Activated CD8-positive, alpha-beta memory T cell treated with anti-CD3 and anti-CD28 coated beads, Interleukin-2, amount 50 U/mL, for 4 hours (primary cell): ENCODE measurements at places on chromosomes 4 and X.

DNA sequence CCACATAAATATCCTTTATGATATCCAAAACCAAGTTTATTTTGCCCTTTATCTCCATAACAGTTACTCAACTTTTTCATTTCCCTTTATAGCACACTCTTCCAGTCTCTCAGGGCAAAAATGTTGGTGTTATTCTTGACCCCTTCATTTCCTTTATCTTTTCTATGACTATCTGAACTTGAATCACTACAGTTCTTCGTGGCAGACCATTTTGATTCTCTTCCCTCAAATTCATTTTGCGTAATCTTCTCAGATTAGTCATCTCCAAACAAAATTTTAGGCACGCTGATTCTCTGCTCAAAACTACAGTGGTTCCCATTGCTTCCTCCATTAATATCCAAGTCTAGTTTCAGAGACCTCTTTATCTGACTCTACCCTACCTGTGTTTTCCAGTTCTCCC is 26.1 kb downstream of the RUFY3 start:
- no peak for DNase-seq

- no peak for DNase-seq
Measured at GRCh38 chr4:21752616-21753015, 196.0 kb downstream of the KCNIP4 start.

DNA sequence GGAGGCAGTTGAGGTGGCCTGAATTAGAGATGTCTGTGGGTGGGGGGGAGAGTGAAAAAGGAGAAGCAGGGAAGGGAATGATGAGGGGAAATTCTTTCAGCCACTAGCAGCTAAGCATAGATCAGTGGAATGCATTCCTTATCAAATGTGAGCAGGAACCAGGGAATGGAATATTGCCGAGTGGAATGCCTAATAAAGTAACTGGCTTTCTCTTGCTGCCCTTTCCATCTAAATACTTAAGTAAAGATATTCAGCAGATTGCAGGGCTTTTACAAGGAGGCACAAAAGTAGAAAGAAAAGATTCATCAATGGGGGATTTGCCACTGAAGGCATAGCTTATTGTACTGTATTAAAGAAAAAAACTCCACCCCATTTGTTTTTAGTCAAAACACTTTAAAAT is 263.0 kb upstream of the RPS6KA3 start:
- no peak for DNase-seq

DNA sequence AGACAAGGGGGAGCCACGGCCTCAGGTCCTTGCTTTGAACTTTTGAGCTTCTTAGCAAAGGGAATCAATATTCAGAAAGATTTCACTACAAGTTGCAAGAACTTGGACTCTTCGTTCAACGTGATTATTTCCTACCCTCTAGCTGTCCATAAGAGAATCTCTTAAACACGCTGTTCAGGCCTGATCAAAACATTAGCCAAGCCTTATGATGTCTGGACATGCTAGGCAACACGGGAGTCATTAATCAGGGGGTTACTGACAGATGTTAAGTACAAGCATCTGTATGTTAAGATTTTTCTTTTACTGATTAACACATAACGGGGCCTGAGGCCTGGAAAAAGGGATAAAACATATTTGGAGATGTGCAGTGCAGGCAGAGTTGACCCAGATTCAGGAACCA is 138.9 kb upstream of the IL1RAPL2 start:
- no peak for DNase-seq

DNA sequence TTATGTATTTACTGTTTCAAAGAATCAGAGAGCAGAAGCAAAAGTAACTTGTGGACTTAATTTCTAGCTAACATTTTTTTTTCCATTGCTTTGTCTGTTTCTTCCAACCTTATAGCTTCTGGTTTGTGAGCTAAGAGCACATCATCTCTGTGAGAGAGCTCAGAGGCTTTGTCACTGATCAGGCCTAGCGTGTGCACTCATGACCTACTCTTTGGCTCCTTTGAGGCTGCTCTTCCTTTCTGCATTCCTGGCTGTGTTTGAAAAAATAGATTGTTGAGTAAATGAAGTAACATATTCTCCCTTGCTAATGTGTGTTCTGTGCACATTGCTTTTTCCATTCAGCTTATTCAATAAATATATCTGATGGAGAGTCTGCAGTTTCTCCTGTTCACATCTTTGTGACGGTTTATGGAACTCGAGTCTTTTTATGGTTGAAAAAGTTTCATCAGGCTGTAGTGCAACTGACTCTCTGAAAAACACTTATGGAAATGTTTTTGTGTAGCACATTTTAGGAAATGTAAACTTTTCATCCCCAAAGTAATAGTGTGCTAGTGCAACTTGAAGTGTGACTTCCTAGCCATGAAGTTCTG is 133.0 kb downstream of the RAPGEF2 start:
- DNase-seq = no peak

GRCh38 chrX:138690591-138690990 is 20.9 kb downstream of the FGF13 start:
- DNase-seq = no peak

DNA sequence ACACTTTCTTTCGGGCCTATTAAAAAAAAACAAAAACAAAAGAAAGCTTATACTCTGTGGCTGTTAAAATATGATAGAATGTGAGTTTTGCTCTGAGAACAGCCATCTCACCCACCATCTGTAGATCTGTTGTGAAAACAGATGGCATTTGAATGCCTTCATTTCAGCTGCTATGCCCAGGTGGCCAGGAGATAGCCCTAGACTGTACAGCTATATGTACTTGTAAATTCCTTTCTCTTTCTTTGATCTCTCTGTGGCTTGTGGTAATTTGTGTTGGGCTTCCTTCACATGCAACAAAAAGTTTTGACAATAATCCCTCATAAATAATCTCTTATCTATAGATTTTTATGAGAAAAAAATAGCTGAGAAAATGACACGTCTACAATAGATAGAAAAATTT is 38.1 kb downstream of the PNPLA4 start:
- DNase-seq = no peak

GRCh38 chr4:141254326-141254725 is 33.6 kb downstream of the ZNF330 start:
- DNase-seq = no peak

DNA sequence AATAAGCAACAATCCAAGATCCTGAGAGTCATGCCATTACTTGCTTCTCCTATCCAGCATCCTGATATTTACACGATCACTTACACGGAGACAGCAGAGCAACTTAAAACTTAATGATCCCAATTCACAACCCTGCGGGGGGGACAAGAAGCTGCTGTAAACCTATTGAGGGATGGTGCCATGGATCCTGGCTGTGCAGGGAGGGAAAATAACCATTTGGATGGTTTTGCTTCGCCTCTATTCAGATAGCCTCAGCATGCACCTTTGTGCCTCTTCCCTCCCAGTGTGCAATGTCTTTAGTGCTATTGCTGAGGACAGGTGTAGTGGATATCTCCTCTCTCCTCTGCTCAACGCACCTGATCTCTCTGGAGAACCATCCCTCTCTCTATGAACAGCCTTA is 89.7 kb upstream of the PPARGC1A start:
- DNase-seq = no peak

DNA sequence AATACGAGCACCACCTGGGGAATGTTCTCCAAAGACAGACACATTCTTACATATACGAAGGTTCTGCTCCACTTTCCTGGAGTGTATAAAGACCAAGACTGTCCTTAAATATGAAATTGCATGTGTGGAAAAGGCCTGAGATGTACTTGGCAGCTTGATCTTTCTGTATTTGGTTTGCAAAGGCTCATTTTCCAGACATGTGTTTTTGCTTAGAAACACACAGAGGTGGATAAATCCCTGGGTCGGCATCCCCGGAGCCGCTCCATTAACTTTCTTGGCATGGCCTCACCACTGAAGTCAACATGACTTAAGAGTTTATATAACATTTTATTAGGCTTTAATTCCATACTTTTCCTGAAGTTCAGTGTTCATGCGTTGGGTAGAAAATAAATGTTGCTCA is 239.4 kb downstream of the LDB2 start:
- no peak for DNase-seq

- no peak for DNase-seq
Measured at GRCh38 chr4:10734697-10735096, 50.1 kb upstream of the CLNK start.

- DNase-seq = no peak
Measured at GRCh38 chrX:134247492-134247891, 10.5 kb downstream of the CCDC160 start.

DNA sequence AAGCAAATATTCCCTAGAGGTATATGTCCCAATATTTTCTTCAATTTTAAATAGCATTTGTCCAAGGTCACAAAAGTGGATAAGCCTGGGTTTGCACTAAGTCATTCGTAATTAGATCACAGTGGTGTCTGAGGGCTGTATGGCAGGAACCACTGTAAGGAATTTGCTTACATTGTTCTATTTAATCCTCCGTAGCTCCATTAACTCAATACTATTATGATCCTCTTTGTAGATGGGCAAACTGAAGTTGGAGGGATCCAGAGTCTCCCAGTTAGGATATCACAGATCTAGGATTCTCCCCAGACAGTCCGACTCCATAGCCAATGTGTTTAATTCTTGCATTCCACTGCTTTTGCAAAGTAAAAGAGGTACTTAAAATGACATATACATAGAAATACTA is 242.7 kb upstream of the DCAF8L1 start:
- DNase-seq = no peak

GRCh38 chr4:79563219-79563618 is 155.2 kb upstream of the GK2 start:
- DNase-seq = no peak

DNA sequence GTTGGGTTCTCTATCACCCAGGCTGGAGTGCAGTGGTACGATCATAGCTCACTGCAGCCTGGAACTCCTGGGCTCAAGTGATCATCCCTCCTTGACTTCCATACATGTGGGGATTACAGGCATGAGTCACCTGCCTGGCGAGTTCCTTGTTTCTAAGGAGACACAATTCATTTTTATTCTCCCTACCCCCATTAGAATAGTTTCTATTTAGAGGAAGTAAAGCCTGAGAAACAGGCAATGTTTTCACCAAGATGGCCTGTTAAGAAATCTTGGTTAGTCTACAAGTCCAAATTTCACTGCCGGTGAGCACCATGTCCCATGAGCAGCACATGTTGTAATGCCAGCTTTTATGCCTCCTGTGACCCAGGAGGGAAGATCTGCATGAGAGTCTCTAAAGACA is 5.7 kb downstream of the CYBB start:
- no peak for DNase-seq

GRCh38 chrX:119638725-119639471 is 32.7 kb upstream of the NKRF start:
- no peak for DNase-seq

- no peak for DNase-seq
Measured at GRCh38 chrX:71949363-71949762, 38.7 kb downstream of the NHSL2 start.

DNA sequence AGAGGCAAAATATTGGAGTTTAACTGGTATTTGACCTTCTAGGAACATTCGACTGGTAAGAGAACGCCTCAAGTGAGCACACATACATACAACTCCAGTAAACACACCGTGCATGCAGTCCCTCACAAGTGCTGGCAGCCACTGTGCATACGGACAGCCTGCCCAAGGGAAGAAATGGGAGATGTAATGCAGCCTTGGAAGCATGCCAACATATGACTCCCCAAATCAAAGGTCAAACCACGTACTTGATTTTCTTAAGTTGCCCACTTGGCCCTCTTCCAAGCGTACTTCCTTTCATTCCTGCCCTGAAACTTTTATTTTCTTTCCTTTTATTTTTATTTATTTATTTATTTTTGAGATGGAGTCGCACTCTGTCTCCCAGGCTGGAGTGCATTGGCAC is 206.6 kb downstream of the SPRY1 start:
- DNase-seq = peak; percentile 19

DNA sequence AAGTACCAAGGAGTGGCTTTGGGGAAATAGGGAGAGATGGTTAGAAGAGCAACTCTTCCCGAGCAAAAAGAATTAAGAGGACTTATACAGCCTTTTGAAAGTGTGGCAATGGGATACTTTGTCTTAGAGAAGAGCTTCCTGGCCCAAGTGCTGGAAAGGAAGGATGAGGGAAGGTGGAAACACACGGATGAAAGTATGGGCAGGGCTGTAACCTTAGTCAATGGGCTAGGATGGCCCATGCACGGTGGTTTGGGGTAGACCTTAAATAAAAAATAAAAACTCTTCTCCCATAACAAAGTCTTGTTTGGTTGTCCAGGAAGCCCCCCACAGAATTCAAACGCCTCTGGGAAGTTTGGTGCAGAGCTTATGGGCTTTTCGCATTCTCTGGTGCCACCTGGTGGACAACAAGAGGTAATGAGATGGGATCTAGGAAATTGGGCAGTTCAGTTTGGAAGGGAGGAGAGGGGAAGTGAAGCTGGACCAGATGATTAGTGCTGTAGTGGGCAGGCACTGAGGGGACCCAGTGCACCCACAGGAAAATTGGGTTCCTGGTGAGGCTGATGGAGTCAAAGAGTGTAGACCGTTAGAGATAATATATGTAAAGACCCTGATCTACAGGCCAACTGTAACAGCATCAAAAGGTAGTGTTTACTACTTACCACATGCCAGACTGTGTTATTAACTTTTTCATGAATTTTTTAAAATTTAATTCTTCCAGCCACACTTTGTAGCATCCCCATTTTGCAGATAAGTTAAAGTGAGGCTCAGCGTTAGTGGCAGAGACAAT is 13.8 kb upstream of the ENOX2 start:
- peak; percentile 34 for DNase-seq

DNA sequence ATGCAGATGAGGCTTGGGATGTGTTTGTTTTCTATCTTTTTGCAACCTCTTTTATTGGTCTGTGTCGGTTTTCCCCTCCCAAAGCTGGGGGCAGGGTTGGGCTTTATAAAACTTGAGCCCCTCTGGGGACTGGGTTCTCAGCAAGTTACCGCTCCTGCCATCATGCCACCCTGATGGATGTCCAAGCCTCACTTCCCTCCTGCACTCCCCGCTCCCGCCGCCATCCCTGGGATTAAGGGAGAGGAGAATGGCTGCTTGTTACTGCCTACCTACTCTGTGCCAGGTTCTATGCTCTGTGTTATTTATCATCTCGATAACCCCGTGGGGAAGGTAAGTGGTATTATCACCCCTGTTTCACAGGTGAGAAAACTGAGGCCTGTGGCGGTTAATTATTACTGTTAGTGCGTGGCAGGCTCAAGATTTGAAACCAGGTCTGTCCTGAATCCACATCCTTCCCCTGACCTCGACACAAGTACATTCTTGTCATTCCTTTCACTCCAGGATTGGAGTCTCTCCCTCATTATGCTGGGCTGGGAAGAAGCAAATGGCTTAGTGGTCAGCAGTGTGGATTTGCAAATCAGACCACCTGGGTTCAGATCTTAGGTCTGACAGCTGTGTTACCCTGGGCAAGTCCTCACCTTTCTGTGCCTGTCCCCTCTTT is 4.5 kb downstream of the UBA1 start:
- no peak for DNase-seq

DNA sequence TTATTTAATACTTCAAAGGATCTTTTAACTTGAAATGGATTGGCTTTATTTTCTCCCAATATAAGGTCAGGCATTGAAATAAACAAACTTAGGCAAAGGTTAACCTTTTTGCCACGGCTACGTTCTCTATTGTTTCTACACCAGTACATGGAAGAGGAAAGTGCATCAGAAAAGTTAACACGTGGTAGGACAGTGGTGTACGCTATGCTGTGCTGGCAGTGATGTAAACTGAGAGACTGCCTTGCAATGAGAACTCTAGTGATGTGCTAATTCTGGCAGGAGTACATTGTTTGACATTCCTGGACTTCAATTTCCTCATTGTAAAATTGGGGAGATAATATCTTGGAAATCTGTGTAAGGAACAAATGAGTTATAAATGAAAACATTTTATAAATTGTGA is 208.2 kb downstream of the TMA16 start:
- no peak for DNase-seq

GRCh38 chr4:55004831-55005230 is 120.6 kb downstream of the KDR start:
- DNase-seq = no peak
